ENCODE measurements at places on chromosomes 12 and 14.

DNA sequence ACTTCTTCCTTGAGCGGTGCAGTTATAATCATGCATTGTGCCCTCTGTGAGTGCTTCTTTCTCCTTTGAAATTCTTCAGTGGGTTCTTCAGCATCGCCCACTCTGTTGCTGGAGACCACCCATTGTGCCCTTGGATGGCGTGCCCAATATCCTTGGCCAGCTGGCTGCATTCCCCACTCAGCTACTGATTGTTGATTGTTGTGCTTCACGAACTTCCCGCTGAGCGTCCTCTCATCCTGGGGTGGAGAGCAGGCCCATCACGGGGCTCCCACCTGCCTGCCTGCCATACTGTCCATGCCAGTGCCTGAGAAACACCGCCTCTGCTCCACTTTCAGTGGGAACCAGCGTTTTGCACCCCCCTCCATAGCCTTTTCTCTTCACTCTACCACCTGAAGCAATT, 8.6 kb upstream of the SSTR1 start:
- no peak for DNase-seq

DNA sequence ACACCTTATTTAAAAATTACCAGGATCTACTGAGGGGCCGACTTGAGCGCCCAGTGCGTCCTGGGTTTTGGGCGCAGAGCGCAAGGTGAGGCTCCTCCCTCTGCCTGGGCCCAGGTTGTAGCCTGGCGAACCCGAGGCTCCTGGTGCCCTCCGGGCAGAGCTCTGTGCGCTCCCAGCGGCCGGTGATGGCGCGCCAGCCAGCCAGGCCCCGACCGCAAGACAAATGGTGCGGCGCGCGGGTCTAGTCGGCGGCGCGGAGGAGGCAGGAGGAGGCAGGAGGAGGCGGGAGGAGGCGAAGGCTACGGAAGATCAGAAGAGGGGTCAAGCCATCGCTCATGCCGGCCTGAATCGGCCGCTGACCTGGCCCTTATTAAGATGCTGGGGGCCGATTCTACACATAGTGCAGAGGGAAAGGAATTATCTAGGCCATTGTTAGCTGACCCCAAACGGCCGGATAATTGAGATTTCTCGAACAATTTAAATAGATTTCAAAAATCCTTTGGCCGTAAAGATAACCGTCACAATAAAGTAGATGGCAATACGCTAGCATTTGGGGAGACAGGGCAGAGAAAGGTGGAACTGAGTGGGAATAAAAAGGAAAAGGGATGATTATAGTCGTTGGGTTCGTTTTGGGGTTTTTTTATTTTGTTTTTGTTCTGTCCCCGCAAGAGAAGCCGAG, 2.8 kb downstream of the TBX5 start:
- DNase-seq = no peak

- DNase-seq = no peak
Observed at GRCh38 chr12:64670919-64671639, 60.8 kb downstream of the RASSF3 start.

DNA sequence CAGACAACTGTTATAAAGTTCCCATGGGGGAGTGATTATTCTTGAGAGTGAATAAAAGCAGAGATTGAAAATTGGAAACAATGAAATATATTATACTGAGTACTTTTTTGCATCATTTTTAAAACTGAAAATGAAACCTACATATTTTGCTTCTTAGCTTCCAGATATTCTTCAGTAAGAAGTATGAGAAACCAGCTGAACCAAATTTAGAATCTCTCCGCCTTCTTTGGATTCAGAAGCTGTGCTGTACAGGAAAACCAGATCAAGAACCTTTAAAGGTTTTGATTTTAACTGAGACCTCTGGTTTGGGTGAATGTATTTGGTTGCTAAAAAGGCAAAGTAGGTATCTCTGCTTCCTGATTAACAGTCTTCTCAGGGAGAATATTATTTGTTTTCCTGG, 109.4 kb downstream of the AKAP6 start:
- DNase-seq = no peak

GRCh38 chr12:49092816-49093406, 1.7 kb downstream of the DHH start:
- no peak for DNase-seq

DNA sequence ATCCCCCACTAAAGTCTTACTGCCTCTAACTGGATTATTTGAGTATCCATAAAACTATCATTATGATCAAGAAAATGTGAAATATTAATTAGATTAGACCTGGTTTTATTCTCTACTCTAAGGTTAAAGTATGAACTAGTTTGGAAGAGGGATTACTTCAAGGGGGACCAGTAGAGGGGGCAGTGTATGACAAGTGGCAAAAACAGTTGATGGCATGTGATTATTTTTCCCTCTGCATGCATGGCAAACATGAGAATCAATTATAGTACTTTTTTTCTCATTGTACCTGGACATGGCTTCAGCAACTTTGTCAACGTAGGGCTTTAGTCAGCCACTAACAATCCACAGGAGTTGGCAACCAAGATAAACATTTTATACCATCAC, 145.0 kb upstream of the SLC38A2 start:
- no peak for DNase-seq

DNA sequence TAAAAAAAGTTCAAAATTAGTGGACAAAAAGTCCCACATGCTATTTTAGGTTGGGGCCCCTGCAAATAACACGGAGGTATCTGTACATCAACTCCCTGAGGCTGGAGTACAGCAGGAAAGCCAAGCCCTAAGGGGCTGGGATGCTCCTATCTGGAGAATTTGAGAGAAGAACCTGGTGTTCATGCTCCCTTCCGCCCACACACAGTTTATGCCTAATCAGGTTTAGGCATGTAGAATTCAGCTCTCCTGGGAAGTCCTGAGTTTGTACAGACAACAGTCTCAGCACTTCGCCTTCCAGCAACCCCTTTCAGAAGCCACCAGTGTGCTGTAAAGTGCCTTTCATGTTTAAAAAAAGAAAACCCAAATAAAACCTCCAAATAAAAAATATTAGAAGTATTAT, 237.3 kb upstream of the GRIP1 start:
- no peak for DNase-seq

DNA sequence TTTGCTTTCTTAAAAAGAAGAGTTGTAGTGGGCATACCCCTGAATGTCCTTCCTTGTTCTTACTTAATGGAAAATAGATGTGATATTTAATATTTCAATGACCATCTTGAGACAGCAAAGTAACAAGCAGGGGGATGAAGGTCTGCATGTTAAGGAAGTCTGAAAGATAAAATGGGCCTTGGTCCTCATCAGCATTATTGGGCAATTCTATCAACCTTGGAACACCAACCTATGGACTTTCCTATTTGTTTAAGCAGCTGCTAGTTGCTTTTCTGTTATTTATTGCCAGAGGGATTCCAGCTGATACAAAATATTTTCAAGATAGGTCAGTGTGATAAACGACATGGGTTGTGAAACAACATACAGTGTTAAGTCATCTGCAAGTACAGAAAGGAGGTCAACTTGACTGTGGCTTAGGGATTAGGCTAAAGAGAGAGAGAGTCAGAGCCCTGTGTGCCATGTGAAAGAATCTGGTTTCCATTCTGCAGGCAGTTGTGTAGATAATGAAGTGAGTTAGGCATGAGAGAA, 16.4 kb upstream of the A2M start:
- no peak for DNase-seq

DNA sequence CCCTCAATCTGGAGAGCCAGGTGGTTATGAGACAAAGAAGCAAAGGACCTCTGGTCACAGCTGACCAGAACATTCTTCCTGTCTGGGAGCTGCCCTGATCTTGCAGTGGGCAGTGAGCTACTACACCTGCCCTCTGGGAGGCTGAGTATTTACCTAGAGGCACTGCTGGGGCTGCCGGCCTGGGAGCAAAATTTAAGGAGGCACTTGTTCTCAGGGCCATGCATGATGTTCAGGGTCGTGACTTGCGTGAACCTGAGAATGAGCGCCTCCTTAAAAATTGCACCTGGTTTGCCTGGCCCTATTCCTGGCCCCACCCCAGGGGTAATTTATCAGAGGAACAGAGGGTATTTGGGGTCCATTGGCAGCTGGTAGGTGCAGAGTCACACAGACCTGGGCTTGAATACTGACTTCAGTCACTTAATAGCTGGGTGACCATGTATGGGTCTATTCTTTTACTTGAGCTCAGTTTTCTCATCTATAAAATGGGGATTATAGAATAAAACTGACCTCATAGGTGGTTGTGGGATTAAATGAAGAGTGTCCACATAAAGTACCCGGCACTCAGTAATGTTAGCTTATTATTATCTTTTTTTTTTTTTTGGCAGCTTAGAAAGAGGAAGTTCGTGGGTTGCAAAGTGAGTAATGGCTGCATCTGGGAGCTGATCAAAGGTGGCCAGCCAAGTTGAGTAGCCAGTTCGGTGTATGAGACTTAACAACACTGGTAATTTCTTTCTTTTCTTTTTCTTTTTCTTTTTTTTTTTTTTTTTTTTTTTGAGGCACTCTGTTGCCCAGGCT, 107.4 kb upstream of the MED13L start:
- DNase-seq = peak; percentile 43

DNA sequence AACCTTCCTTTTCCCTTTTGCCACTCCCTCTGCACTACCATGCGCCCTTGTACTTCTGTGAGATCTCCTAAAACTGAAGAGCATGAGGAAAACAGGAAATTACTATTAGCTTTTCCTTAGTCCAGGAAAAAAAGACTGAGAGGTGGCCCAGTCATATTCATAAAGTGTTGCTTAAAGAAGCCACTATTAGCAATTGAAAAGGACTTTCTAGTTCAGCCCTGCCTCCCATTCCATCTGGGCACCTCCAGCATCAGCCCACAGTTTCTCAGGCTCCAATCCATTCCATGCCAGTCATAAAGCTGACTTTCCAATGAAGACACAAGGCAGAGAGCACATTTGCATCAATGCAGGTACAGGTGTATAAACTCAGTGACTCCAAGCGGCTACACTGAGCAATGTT, 19.9 kb upstream of the AMIGO2 start:
- DNase-seq = no peak

- no peak for DNase-seq
Observed at GRCh38 chr14:38256533-38256840, 594 bp upstream of the CLEC14A start.

DNA sequence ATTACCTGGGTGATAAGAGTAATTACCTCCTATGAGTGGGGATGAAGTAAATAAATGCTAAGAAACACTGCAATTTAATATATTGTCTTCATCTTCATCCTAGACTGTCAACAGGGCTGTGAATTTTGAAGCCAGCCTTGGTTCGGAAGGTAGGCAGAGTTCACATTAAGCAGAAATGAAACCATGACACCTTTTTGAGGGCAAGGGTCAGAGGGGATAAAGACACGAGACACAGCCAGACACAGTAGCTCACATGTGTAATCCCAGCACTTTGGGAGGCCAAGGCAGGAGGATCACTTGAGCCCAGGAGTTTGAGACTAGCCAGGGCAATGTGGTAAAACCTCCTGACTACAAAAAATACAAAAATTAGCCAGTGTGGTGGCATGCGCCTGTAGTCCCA, 224.7 kb downstream of the MON2 start:
- no peak for DNase-seq

DNA sequence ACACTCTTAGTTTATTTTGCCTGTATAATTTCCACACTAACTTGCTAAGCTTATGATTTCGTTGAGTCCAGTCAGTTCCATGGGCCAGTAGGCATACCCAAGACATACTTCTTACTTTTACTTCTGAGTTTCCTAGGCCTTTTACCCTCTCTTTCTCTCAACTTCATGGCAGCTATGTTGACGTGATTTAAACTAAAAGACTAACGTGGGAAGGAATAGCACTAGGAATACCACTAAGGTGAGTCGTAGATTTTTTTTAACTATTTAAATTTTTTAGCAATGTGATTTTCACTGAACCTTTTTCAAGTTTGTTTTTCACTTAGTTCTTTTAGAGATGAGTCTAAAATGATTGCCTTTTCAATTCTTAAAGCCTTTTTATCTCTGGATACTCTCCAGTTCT, 793.5 kb upstream of the NOVA1 start:
- no peak for DNase-seq

DNA sequence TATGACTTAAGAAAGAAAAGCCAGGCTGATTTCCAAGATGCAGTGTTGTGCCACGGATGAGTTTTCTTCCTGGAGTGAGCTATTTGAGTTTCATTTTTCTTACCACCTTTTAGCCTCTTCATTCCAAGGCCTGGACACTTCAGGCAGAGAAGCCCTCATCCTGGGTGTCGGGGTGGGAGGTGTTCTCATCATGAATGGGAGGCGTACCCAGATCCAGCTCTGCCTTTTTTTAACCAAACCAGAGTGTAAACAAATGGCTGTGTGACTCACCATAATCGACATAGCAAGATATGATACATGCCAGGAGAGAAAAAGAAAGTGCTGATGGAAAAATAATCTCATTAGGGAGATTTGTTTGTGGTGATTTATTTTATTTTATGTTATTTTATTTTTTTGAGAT, 79.9 kb downstream of the ARF6 start:
- DNase-seq = peak; percentile 82

Data from NCI-H2029 treated with DMSO at 0.1 percent for 48 hours (cell line).